Esophagus squamous epithelium (tissue), 5 donors: ENCODE measurements at places on chromosomes 3 and 15. TPM values are rescaled to one million over a fixed set of nuclear protein-coding genes. Genes with fewer than 3 reads are reported as not detected.

PLS1 gene
- total RNA-seq, result 14.8 TPM

STAC gene
- 0.15 TPM for total RNA-seq

CPLX3 gene
- not detected for total RNA-seq

DNA sequence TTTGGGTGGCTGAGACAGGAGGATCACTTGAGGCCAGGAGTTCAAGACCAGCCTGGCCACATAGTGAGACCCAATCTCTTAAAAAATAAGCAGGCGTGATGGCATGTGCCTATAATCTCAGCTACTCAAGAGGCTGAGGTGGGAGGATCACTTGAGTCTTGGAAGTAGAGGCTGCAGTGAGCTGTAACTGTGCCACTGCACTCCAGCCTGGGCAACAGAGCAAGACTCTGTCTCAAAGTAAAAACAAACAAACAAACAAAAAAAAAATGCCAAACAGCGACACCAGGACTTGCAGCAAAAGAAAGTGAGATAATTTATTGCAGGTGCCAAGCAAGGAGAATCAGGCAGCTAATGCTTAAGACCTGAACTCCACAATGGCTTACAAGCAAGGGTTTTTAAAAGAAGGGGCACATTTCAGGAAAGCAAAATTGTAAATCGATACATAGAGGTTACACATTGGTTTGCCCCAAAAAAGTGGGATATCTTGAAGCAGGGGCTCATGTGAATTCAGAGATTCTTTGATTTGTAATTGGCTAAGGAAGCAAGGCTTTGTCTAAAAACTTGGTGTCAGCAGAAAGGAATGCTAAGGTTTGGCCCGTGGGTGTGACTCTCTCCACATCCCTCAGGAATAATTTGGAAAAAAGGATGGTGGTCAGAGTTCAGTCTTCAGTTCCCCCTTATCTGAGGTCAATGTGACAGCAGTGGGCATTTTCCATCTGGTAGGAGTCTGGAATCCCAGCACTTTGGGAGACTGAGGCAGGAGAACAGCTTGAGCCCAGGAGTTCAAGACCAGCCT lies 5.2 kb upstream of the MPI start:
- no peak for DNase-seq
- no peak overlapping the region for H3K27ac ChIP-seq
- no peaks in the 10 kb centered on the region for H3K27me3 ChIP-seq

- H3K36me3 ChIP-seq, result no peaks in the 10 kb centered on the region
- peak overlapping the region; percentile 50 for H3K27ac ChIP-seq
- H3K4me3 ChIP-seq, result no peak overlapping the region
- H3K27me3 ChIP-seq, result no peaks in the 10 kb centered on the region
Measured at GRCh38 chr3:197352382-197352781, 54.0 kb upstream of the DLG1 start.
